ENCODE measurements at places on chromosomes 7 and 10.

- no peak for DNase-seq
These were observed 50.1 kb downstream of the HK1 start for GRCh38 chr10:69328380-69328735.

GRCh38 chr7:154744861-154745258, 258.1 kb downstream of the PAXIP1 start:
- DNase-seq, result no peak

DNA sequence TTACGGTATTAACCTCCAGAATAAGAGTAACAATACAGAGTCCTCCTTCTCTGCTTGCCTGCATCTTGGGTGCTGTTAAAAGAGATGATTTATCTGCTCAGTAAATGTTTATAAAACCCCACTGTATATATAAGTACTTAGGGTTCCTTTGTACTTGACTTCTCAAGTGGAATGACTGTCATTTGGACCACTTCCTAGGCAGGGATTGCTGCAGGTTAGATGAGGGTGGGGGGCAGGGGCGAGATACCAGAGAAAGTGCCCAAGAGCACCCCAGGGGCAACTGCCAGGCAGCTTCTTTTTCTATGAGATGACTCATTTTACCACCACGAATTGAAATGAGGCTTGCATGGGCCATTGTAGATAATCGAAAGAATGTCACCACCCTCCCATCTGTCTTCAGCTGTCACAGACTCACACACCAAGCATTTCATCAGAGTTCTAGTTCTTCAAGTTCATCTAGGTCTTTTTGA, 421.9 kb upstream of the GALNT17 start:
- DNase-seq, result no peak

DNA sequence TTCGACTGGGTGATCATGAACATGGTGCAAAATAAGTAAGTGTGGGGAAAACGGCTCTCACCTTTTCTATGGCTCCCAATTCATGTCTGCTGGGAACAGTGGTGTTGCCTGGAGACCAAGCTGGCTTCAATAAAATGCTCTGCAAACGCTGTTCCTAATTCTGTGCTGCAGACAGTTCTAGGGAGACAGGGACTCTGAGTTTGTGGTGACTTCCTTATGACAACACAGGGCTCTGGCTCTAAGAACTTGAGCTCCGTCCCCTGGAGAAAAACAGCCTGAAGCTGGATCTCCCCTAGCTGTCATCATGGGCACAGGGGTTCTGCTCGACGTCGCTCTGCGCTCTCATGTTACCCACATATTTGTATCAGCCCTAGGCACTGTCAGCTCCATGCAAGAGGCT, 61.0 kb upstream of the INSYN2A start:
- DNase-seq, result no peak

DNA sequence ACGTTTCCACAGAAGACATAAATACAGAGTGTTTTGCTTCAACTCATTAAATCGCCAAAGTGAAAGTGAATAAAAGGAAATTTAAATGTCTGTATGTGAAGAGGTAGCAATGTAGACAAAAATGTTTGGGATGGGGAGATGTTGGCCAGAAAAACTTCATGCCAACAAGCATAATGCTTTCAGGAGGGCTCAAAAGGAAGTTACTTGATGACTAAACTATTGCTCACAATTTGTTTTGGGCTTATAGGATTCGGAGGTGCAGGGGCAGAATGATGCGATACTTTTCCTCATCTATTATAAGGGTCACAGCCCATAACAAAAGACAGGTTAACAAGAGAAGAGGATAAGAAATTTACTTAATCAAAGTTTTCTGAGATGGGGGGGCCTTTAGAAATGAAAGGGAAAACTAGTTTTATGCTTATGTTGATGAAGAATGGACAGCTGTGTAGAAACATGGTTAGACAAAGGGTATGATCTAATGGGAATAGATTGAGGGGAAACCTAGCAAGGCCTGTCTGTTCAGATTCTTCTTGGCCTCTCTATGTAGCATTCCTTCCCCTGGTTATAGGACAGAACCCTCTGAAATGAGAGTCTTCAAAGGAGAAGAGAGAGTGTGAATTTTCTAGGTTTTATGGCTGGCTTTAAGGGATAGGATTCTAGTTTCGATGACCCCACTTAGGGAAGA, 898.6 kb downstream of the LRMDA start:
- DNase-seq, result no peak

DNA sequence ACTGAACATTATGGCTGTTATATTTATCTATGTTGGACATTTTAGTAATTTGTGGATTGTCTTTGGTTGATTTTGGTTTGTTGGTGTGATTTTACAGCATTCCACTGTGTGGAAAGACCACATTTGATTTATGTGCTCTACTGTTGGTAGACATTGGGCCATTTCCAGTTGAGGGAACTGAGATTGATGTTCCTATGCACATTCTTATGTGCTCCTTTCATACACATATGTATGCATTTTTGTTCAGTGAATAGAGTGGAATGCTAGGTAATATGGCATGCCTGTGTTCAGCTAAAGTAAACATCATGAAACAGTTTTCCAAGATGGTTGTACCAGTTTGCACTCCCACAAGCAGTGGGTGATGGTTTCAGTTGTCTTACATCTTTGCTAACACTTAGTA, 15.1 kb downstream of the CACNB2 start:
- no peak for DNase-seq

- no peak for DNase-seq
These were observed 321.8 kb upstream of the SMIM30 start for GRCh38 chr7:113440173-113440572.

DNA sequence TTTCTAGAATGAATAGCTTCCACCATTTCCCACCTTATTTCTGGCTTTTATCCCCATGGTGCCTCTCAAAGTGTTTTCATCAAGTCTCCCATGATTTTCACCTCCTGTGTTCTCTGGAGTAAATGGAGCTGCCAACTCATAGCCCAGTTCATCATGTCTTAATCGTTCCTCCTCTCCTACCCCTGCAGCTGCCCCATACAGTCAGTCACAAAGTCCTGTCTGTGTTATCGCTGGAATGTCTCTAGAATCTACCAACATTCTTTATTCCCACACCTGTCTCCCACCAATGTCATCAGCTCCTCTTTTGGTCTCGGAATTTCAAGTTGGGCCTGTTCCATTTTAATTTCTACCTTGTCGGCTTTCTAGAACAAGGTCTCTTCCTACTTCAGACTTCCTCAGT, 178.9 kb downstream of the MLLT10 start:
- DNase-seq, result no peak

- no peak for DNase-seq
These were observed 63.3 kb downstream of the ELFN1 start for GRCh38 chr7:1733206-1733907.

- DNase-seq, result no peak
These were observed 428.4 kb downstream of the GFRA1 start for GRCh38 chr10:115844591-115844990.

DNA sequence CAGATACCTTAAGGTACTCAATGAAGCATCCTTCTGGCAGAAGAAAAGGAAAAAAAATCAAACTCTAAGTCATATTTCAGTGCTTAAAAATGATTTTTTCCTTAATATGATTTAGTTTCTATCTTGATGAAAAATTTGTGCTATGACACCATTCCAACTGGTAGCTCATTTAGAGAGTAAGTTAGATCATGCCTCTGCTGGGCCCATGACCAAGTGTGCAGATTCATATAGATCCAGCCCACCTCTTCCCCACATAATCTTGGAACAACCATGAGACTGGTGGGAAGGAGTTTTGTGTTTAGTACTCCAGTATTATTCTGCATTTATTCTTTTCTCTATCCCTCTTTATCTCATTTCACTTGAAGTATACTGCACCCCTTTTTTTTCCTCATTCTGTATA, 908.3 kb downstream of the KCNMA1 start:
- no peak for DNase-seq

DNA sequence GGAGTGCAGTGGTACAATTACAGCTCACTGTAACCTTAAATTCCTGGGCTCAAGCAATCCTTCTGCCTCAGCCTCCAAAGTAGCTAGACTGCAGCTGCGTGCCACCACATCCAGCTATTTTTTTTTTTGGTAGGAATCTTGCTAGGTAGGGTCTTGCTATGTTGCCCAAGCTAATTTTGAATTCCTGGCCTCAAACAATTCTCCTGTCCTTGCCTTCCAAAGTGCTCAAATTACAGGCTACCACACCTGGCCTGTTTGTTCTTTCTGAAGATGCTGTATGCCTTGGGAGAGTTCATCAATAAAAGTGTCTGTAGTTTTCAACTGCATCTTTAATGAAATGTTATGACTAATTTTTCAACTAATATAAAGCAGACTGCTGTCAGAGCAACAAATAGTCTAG, 452 bp downstream of the SAMD9 start:
- DNase-seq, result no peak

DNA sequence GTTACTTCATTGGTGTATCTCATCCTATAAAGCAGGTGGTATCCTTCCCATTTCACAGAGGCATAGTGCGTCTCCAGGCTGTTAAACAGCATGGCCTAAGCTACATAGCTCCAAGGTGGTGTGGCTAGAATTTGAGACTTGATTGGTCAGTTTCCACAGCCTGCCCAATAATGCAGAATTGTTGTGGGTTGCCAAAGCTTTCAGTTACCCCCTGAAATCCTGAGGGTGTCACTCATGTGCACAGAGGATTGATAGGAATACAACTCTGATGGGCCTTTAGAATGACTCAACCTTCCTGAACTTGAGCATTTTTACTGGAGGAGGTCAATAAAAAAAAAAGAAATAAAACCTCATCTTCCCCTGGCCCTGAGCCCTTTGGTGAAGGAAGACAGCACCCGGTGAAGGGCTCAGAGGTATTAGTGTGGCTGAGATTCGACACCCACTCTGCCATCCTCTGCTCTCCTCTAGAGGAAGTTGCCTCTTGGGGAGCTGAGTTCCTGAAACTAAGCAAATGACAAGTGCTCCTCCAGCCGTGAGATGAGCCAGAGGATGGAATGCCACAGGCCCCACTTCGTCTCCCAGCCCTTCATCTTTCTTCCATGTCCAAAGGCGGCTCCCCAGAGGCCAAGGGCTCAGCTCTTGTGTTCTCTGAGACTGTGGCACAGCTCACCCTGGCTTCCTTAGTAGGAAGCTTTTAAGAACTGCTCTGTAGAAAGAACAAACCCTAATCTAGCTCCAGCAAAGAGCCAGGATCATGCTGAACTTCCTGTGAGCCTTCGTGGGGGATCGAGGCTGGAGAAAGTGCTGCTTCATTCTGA, 1.0 kb downstream of the ACSL5 start:
- no peak for DNase-seq

GRCh38 chr7:93719546-93719945, 145.0 kb upstream of the CALCR start:
- DNase-seq, result no peak

- DNase-seq, result no peak
These were observed 697.6 kb downstream of the KCNMA1 start for GRCh38 chr10:76939933-76940468.

- no peak for DNase-seq
These were observed 40.0 kb upstream of the INSIG1 start for GRCh38 chr7:155257482-155258225.

DNA sequence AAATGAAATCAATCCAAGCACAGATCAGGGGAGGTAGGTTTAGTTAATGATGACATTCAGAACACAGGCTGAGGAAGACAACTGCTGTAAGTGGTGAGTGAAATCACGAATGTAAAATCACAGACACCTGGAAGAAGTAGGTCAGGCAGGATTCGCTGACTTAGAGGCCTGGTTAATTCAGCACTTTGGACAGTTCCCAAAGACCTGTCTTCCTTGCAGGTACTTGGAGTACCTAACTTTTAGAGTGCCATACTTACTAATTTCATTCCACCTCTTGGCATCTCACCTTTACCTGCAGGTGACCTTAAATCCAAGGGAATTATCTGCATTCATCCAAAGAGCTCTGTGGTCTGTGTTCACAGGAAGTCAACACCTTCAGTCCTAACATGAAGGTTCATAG, 822.3 kb downstream of the PHTF2 start:
- no peak for DNase-seq

DNA sequence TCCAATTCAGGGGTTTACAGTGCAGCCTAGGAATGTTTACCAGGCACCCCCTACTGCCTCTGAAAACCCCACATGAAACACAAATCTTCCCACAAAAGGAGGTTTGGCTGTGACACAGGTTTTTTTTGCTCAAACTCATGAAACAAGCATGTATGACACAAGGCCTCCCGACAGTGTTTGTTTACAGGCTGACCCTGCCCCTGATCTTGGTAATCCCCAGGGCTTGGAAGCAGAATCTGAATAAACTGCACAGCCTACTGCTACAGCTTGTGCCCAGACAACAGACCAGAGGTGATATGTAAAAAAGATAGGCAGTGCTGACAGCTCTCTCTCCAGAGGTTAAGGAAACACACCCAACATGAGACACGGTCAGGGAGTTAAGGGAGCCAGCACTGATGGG, 184.2 kb downstream of the KMT2E start:
- no peak for DNase-seq

DNA sequence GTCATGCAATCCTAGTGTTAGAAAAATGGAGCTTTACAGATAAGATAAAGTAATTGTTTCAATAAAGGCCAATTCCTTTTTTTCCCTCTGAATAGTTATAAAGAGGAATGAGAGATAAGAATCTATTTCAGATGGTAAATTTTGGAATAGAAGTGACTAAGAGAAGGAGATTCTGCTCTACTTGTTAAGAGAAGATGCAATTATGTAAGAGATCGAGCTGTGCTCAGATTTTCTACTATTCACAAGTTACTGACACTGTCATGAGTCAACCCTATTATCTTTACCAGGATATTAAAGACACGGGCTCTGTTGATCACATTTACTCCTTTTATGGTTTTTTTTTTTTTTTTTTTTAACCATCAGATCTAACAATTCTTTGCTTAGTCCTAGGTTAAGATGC, 511.3 kb downstream of the ARL4A start:
- no peak for DNase-seq

DNA sequence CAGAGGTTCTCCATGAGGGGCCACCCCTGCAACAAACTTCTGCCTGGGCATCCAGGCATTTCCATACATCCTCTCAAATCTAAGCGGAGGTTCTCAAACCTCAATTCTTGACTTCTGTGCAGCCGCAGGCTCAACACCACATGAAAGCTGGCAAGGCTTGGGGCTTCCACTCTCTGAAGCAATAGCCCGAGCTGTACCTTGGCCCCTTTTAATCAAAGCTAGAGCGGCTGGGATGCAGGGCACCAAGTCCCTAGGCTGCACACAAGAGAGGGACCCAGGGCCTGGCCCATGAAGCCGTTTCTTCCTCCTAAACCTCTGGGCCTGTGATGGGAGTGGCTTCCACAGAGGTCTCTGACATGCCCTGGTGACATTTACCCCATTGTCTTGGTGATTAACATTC, 43.8 kb downstream of the CDHR3 start:
- no peak for DNase-seq

GRCh38 chr10:43252783-43253341, 14.0 kb downstream of the RASGEF1A start:
- DNase-seq, result no peak

Data from stimulated activated CD8-positive, alpha-beta memory T cell treated with anti-CD3 and anti-CD28 coated beads, Interleukin-4, amount 100 ng/mL, for 4 hours (primary cell).